A549 (cell line): ENCODE measurements at places on chromosomes 2 and 18.

DNA sequence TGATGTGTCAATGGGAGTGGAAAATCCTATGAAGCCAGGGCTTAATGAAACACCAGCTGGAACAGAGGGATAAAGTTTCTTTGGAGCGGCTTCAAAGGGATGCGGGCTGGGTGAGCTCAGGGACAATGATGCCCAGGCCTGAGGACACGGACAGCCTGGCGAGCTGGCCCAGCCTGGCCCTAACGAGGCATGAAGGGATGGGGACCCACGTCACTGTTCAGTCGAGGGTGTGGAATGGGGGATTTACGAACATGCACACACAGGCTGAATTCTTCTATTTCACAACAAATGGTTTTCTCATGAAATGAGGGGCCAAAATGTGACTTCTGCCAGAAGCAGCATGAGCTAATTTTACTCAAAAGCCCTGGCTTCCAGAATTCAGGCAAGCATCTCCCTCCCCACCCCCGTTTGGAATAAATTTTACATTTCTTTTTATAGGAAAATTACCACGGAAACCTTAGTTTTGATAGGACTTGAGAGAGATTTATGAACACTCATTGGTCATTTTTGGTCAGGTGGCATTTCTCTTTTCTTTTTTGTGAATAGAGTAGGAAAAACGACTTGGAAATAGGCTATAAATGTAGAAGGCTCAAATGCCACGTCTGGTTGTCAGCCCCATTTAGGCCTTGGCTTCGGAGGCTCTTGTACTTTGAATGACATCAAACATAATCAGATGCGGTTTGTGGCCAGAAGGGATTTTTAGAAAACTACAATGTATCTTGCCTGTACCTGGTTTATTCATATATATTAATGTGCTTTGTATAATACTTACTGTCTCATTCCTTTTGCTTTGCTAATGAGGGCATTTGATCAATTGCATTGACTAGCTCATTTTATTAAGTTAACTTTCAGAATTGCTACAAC, 893.8 kb upstream of the CELF4 start:
- no peak for DNase-seq

GRCh38 chr2:84160453-84160852, 298.6 kb downstream of the SUCLG1 start:
- no peak for DNase-seq

- DNase-seq, result no peak
These were observed 342.6 kb upstream of the KLHL29 start for GRCh38 chr2:23042216-23042906.

- DNase-seq, result peak; percentile 6
These were observed 135.9 kb downstream of the ABCA12 start for GRCh38 chr2:215002500-215002899.

DNA sequence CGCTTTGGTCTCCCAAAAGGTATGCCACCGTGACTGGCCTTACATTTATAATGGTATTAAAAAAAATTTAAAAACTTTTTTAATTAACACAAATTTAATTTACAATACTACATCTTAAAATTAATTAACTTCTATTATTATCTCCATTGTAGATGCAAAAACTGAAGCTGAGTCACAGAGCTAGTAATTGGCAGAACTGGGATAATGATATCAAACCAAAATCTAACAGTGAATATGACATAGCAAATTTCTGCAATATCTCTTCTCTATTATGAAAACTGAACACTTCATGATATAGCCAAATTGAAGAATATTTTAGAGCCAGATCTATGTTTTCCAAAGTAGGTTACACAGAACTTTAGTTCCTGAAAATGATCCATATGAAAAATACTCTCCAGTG, 66.4 kb upstream of the CHAC2 start:
- no peak for DNase-seq

GRCh38 chr18:59002974-59003594, 136.6 kb upstream of the SEC11C start:
- DNase-seq, result peak; percentile 65

DNA sequence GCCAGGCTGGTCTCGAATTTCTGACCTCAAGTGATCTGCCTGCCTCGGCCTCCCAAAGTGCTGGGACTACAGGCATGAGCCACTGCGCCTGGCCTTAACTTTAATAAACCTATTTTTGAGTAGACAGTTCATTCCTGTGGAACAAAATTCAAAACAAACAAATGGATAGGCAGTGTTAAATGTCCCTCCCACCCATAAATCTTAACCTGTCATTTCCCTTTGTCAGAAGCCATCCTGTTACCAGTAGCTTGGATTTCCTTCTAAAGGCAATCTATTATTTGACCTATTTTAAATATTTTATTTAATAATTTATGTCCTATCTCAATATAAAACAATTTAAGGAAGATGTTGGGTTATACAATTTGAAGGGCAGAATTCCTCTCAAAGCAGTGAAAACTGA, 6.6 kb upstream of the C2orf72 start:
- no peak for DNase-seq

- DNase-seq, result no peak
These were observed 107.5 kb downstream of the EIPR1 start for GRCh38 chr2:3270095-3270478.

- DNase-seq, result no peak
These were observed 46.8 kb downstream of the RPIA start for GRCh38 chr2:88738271-88738670.

- no peak for DNase-seq
These were observed 267.4 kb downstream of the NEDD4L start for GRCh38 chr18:58311390-58311789.

- no peak for DNase-seq
These were observed 53.9 kb downstream of the TCF7L1 start for GRCh38 chr2:85187069-85187468.

GRCh38 chr2:197092431-197092830, 165.9 kb upstream of the PGAP1 start:
- no peak for DNase-seq

DNA sequence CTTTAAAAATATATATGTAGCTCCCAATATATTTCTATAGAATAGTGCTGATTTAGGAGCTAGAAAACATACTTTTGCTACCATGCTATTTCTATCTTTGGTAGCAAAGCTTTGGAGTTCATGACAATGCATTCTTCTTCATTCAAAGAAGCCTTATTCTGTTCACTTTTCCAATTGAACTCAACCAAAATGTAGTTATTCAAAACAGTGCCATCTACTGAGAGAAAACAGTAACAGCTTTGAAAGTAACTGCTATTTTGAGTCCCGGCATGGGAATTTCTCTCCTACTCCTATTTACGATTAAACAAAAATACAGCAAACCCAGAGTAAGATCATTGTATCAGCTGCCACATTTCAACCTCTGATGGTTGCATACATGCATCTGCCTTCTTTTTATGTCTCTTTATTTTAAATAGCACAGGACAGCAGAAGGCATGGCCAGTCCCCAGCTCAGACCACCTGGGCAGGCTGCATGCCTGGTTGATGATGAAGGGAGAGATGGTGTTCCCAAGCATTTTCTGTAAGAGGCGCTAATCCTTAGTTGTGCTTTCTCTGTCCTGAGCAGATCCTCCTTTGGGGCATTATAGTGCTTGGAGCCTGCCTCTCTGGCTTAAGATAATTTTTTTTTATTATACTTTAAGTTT, 69.7 kb upstream of the SULT1C3 start:
- DNase-seq, result peak; percentile 31

DNA sequence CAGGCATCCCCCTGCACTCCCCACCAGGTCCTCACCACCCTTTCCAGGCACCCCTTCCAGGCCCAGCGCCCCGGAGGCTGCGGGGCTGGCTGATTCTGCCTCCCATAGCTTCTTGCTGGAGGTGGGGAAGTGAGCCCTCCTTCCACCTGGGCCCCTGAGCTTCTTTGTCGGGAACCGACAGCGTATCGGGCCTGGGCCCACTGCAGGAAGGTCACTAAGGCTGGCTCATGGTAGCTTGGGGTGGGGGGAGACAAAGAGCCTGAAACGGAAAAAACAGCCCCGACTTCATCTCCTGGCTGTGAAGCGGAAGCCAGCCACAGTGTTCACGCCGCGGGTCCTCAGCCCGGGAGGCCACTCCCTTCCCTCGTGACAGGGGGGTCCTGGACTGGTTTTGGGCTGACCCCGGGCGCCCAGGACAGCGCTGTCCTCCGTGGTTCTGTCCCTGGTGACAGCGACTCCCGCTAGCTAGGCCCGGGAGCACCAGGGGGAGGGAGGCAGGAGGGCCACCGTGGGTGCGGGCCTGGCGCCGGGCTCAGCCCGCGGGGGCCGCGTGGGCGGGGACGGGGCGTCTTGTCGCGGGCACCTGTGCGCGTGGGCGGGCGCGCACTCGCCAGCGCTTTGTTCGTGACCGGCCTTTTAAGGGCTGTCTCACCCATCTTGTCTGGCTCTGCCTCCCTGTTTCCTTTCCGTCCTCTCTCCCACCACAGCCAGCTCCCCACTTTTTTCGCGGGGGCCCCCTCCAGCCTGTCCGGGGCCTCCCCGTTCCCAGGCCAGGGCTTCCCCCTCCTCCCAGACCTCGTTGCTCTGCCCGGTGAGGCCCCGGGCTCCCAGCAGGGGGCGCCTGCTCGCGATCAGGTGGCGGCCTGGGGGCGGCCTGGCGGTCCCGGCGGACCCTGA, 64.9 kb downstream of the DNMT3A start:
- peak; percentile 26 for DNase-seq
